Stimulated activated CD4-positive, alpha-beta T cell treated with anti-CD3 and anti-CD28 coated beads, TNF-alpha, amount 100 ng/mL, for 24 hours (primary cell): ENCODE measurements at places on chromosomes 7 and 10.

DNA sequence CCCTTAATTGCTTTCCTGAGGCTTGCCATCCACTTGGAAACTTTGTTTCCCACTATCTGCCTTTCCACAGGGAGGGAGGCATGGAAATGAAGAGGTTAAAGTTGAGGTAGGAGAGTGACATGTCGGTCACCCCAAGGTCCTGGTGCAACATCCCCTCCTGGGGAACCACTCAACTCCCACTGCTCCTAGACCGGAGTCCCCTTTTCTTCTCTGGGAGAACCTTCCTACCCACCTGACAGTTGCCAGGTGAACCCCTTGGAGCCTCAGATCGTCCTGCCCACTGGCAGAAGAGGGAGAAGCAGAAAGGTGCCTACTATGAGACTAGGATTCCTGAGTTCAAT lies 21.7 kb downstream of the IMPDH1 start:
- no peak for DNase-seq

- no peak for DNase-seq
These were observed 115.2 kb upstream of the SFMBT2 start for GRCh38 chr10:7526017-7526400.

- no peak for DNase-seq
These were observed 387.3 kb downstream of the HPSE2 start for GRCh38 chr10:98848361-98848760.

DNA sequence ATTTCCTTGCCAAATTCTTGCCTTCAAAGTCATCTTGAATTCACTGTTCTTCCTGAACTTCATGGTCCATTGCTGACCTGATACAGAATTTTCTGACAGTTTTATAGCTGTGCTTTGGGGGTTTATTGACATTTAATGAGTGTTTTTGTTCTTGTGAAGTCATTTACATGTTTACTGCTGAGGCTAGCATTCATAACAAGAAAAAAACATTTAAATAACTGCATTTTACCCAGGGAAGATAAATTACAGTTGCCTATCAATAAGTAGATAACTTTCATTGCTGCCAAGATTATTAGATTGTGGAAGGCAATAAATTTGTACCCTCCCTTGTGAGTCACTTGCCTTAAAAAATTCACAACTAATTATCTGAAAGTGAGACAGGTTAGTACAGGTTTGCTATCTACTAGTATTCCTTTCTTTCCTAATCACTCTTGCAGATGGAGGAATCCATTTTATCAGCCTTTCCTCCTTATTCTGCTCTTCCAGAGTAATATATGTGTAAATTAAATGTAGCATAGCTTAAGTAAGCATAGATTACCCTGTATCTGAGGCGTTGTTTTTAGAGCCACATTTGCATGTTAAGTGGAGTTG lies 178.4 kb downstream of the EXOC4 start:
- no peak for DNase-seq

- DNase-seq: no peak
These were observed 61.6 kb downstream of the SLC29A4 start for GRCh38 chr7:5344342-5344741.

DNA sequence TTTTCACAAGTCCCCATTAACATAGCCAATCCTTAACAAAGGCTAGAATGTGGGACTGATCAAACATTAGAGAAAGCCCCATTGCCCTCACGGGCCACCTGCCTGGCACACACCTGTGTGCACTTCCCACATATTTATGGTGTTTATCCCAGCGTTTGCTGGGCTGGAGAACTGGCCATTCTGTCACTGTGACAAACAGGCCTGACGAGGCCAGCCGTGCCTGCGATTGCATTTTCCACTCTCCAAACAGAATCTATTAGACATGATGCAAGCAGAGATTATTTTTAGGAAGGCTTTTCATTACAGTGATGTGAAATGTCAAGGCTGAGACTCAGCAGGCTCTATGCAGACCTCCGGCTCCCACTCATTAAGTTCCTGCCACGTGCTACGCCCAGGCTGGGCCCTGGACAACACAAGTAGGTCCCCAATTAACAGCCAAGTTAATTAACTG lies 20.4 kb downstream of the PTPRN2 start:
- no peak for DNase-seq

GRCh38 chr10:61757525-61758397 lies 95.0 kb downstream of the CABCOCO1 start:
- DNase-seq: no peak

GRCh38 chr10:132554991-132555647 lies 17.5 kb downstream of the INPP5A start:
- no peak for DNase-seq

GRCh38 chr10:50417886-50418830 lies 166.8 kb upstream of the ASAH2 start:
- DNase-seq: peak; percentile 8

- no peak for DNase-seq
These were observed 11.8 kb downstream of the DNAJB12 start for GRCh38 chr10:72342911-72343310.

DNA sequence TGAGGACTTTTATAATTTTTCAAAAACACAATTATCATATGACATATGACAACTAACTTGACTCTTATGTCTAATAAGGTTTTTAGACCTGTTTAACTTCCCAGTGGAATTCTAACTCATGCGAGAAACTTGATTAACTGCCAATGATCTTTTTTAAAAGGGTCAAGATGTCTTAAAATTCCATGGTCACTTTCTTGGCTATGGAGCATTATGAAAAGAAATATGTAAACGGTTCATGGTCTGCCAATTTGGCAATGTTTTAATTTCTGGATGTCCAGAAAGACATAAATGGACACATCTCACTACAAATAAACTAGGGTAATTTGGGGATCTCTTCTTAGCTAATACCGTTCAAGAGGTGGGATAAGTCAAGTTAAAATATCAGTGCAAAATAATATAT lies 5.4 kb downstream of the ETV1 start:
- DNase-seq: no peak

- DNase-seq: no peak
These were observed 546.0 kb upstream of the FZD8 start for GRCh38 chr10:36188080-36188453.
